ENCODE measurements at places on chromosomes 13 and 19.

GRCh38 chr13:23087880-23088279, 92.9 kb upstream of the SGCG start:
- DNase-seq, result no peak

GRCh38 chr13:28659621-28659970, 666 bp downstream of the POMP start:
- DNase-seq, result no peak

DNA sequence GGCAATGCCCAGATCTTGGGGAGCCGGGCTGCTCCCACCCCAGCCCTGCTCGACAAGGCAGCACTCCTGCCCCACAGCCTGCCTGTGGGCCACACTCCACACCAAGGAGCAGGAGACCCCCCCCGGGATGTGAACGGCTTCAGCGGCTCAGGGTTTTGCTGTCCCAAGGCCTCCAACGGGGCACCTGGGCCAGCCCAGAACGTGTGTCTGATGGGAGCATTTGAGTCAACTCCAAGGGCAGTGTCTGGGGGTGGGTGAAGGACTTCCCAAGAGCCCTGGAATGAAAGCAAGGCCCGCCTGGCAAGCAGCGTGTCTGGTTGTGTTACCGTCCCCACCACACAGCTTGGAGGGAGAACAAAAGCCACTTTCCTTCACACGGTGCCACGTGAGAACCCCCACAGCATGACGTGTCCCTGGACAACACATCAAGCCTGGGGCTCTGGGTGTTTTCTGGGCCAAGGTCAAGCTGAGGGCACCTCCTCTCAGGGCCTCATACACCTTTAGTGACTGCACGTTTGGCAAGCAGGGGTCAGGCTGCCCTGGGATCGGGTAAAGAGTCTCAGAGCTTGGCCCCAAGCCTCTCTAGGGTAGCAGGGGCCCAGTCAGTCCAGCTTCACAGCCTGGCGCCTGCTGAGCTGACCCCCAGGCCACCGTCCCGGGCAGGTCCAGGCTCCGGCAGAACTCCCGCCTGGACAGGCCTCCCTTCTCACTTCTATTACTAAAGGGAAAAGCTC, 6.0 kb downstream of the C13orf46 start:
- no peak for DNase-seq

DNA sequence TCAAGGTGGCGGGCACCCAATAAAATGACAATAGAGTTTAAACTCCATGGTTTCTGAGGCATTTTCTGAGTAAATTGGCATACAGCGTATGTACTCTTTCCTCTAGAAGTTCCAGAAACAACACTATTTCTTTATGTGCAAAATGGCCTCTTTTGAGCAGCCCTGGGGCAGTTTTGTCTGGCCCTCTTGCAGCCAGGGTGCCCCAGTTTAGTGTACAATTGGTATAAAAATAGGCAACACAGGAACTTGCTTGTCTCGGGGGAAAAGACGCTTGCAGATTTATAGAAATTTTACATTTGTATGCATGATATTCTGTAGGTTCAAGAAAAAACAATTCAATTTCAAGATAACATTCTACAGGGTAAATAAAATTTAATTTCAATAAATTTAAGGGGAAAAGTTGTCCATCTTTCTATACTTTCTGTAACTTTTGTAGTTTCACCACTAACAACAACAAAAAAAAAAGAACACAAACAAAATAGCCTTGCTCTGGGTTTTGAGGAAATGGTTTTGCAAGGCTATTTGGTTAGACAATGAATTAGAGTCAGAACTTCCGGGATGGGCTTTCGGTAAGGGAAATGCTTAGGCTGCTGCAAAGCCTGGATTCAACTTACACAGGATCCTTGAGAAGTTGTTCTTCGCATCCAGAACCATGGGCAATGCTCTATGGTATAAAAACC, 45.3 kb downstream of the LRCH1 start:
- no peak for DNase-seq

DNA sequence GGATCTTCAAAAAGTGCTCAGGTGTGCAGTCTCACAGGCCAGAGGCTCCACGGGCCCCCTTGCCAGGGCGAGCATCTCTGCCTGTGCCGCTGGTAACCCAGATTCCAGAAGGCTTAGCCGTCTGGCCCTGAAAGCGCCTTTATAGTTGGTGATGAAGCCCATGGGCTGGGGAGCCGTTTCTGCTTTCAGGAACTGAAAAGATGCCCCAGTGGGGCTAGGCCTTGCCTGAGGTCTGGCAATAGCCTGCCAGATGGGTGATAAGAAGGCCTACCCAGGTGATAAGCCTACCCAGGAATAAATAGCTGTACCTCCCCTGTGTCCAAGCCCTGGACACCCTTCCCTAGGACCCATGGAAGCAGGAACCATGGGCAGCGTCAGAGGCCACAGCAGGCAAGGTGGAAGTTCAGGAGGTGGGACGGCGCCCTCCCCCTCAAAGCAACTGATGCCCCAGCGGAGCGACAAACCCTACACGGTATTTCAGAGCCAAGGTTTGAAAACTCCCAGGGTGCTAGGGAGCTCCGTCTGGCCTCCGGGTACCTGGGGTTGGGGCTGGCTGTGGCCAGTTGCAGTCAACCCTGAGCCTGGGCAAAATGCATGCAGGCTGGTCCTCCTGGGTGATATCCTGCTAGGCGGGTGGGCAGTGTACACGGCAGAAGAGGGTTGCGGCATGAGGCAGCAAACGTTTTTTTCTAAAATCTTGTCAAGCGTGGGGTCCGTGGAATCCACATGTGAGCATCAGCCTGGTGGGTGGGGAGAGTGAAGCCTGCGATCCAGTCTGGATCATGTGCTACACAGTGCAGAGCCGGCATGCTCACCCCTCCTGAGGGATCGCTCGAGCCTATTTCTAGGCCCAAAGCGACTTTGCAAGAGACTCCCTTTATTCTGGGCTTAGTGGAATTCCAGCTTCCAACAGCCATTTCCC, 45.3 kb downstream of the ACTN4 start:
- no peak for DNase-seq

- no peak for DNase-seq
Observed at GRCh38 chr13:26621731-26622401, 64.4 kb downstream of the WASF3 start.

DNA sequence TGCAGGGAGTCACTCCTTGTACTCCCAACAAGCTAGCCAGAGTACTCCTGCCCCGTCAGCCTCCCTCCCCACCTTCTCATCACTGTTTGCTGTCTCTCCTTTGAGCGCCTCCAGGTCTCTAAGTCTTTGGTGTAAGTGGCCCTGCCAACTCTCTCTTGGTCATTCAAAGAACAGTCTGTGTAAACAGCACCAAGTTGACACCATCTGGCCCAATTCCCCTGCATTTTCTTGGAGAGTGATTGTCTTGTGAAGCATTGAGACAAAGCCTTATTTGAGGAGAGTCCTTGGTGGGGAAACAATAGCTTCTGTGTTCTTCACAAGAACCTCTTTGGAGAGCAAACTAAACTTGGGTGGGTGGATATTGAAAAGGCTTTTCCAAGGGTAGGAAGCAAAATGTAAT, 114.6 kb upstream of the RNF113B start:
- DNase-seq, result no peak

- DNase-seq, result no peak
Observed at GRCh38 chr19:43331435-43332010, 22.0 kb upstream of the CD177 start.

DNA sequence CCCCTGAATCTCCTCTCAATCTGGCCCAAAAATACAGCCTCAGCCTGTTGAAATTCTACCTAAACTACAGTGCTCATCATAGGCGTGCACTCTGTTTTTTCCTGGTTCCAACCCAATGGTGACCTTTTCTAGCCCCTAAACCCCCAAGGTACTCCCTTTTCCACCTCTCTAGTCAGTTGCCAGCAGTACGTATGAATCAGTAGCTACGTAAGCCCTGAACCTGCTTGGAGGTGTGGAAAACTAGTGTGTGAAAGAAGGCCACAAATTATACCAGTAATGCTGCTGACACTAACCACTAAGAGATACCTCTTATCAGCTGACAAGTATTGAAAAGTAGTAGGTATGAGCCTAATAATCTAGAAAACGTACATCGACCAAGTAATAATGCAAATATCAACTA, 60.9 kb downstream of the FOXO1 start:
- DNase-seq, result no peak

GRCh38 chr19:52007806-52008557, at the start of gene ZNF615:
Gene ZNF615, minus strand, starts transcription at chr19:52008211. Its CDS starts 4,500 bp downstream, at chr19:52003711.
- peak; percentile 61 for DNase-seq

DNA sequence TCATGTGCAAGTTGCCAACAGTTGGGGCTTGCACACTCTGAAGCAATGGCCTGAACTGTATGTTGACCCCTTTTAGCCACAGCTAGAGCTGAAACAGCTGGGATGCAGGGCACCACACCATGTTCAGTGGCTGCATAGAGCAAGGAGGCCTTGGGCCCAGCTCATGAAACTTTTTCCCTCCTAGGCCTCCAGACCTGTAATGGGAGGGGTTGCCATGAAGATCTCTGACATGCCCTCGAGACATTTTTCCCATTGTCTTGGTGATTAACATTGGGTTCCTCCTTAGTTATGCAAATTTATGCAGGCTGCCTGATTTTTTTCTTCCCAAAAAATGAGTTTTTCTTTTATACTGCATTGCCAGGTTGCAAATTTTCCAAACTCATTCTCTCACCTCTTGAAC, 165.1 kb upstream of the PRR20A start:
- no peak for DNase-seq

GRCh38 chr13:112651311-112651710, 38.5 kb upstream of the ATP11A start:
- no peak for DNase-seq

- no peak for DNase-seq
Observed at GRCh38 chr19:29813642-29814041, 1.9 kb downstream of the CCNE1 start.

DNA sequence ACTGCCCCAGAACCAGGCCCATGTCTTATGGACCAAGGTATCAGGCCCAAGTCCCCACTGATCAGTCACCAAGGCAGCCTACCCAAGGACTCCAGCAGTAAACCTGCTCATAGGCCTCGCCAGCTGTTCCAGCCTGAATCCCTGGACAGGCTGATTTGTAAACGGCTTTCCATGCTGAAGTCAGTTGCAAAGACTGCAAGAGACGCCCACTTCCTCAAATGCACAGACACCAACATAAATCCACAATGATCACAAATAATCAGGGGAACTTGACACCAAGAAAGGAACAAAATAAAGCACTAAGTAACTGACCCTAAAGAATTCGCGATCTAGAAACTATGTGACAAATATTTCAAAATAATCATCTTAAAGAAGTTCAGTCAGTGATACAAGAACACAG, 75.2 kb downstream of the RXFP2 start:
- no peak for DNase-seq

GRCh38 chr13:23767838-23768237, 121.4 kb downstream of the MIPEP start:
- DNase-seq, result no peak

DNA sequence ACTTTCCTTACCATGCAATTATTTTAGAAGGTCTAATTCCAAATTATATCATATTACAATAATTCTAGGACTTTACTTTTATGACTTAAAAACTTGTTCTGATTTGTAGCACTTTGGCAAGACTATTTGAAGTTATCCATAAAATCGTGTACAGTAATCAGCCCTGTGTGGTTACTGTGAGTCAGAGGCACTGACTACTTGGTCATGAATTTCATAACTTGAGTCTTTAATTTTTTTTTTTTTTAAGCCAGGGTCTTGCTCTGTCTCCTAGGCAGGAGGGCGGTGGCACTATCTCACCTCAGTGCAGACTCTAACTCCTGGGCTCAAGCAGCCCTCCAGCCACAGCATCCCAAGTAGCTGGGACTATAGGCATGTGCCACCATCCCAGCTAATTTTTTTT, 1319.2 kb upstream of the SLC10A2 start:
- DNase-seq, result no peak

- no peak for DNase-seq
Observed at GRCh38 chr13:65844266-65844841, 1385.8 kb downstream of the PCDH9 start.

GRCh38 chr19:3133793-3134116, 2.1 kb upstream of the GNA15 start:
- no peak for DNase-seq

- DNase-seq, result peak; percentile 99
Observed at GRCh38 chr19:7522072-7522922, at the start of gene MCOLN1. Gene MCOLN1, plus strand, starts transcription at chr19:7522624. Its CDS starts 127 bp downstream, at chr19:7522751.

DNA sequence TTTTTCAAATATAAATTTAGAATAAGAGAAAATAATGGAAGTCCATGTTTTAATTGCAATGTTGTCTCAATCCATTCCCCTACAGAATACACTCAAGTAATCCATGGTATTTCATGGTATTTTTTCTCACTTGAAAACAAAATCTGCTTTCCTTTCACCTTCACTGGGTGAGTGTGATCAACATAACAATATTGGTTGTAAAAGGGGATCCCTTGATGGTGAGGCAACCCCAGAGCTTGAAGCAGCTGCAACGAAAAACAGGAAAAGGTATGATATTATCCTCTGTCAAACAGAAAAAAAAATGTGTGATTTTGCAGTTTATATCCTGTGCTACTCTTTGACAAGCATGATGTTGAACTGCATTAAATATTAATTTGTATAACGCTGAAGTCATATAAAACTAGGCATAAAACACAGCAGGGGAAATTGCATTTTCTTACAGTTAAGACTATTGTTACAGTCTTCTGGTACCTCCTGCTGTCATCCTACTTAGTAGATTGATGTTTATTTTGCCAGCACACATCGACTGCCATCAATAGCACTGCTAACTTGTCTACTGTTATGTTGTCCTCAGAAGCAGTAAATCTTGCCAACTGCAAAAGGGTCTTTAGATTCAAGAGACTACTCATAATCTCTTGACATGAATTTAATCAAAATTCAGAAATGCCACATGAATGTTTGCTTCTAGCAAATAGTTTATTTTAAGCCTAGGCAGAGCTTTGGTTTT, 373.1 kb upstream of the MIR17HG start:
- DNase-seq, result no peak

- DNase-seq, result no peak
Observed at GRCh38 chr19:2186071-2186846, 22.5 kb downstream of the DOT1L start.

DNA sequence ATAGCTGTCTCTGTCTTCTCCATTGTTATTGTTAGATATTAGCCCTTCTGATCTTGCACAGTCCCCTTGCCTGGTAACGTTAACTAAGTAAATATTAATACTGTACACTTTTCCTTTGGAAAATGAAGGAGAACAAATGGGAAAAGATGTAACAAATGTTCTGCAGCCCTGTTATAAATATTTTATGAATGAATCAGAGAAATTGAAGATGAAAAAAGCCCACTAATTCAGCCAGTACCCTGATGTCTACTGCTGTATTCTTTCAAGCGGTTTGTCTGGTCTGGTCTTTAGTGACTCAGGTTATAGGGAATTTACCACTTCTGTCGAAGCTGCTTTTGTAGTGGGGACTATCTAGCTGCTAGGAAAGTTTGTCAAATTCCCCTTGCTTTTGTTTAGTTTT, 121.0 kb downstream of the COG6 start:
- DNase-seq, result no peak

- DNase-seq, result peak; percentile 85
Observed at GRCh38 chr19:13839130-13839937, 37.6 kb upstream of the NANOS3 start.

All from activated naive CD8-positive, alpha-beta T cell treated with anti-CD3 and anti-CD28 coated beads, Interleukin-2, amount 50 U/mL, for 16 hours (primary cell).